ENCODE measurements at places on chromosomes 4 and X. TPM values are rescaled to one million over a fixed set of nuclear protein-coding genes. Genes with fewer than 3 reads are reported as not detected.

The AFP gene
- polyA plus RNA-seq: not detected

The CDKN2AIP gene
- polyA plus RNA-seq: 27.9 TPM

The TASL gene
- 21.0 TPM for polyA plus RNA-seq

The P2RY4 gene
- not detected for polyA plus RNA-seq

The GPR173 gene
- not detected for polyA plus RNA-seq

The KCTD8 gene
- polyA plus RNA-seq: not detected

The CXCL8 gene
- polyA plus RNA-seq: not detected

The SPANXA1 gene
- polyA plus RNA-seq: not detected

The PDGFC gene
- polyA plus RNA-seq: 0.45 TPM

The HERC3 gene
- 50.8 TPM for polyA plus RNA-seq

The TMEM47 gene
- not detected for polyA plus RNA-seq

The GAGE13 gene
- not detected for polyA plus RNA-seq

The XAGE2 gene
- polyA plus RNA-seq: not detected

The RHOXF1 gene
- not detected for polyA plus RNA-seq

The HELQ gene
- 40.0 TPM for polyA plus RNA-seq

The PAGE3 gene
- polyA plus RNA-seq: not detected

The C4orf51 gene
- polyA plus RNA-seq: not detected

Data from naive B cell (primary cell).